Activated naive CD4-positive, alpha-beta T cell treated with Interleukin-2 at 50 U/mL for 16 hours (primary cell): ENCODE measurements at places on chromosomes 11 and 22.

- DNase-seq: no peak
Measured at GRCh38 chr11:116733969-116734508, 38.7 kb downstream of the BUD13 start.

DNA sequence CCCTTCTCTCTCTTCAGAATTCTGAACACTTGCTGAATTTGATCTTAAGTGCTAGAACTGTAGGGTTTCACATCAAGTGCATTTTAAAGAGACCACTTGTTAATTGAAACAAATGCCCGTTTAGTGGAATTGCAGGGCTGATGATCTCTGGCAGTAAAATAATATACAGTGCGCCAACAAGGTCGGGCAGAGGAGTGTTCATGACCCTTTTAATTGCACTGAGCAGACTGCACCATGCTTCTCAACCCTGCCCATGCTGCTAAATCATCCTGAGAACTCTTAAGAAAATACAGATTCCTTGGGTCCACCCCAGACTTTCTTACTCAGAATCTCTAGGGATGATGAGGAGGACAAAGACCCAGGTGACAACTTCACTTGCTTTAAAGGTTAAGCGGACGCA is 73.5 kb downstream of the SC5D start:
- DNase-seq: no peak

DNA sequence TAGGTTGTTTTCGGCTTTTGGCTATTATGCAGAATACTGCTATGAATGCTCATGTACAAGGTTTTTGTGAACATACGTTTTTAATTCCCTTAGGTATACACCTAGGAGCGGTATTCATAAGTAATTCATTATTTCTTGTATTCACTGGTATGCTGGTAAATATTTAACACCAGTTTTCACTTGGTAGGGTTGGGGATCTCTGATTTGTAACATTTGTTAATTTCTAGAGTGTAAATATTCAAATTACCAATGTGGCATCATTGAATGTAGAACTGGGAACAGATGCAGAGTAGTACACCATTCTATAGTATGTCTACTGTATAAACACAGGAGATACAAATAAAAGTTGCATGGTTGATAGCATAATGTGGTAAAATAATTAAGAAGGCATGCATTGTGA is 16.3 kb downstream of the GVQW3 start:
- no peak for DNase-seq

DNA sequence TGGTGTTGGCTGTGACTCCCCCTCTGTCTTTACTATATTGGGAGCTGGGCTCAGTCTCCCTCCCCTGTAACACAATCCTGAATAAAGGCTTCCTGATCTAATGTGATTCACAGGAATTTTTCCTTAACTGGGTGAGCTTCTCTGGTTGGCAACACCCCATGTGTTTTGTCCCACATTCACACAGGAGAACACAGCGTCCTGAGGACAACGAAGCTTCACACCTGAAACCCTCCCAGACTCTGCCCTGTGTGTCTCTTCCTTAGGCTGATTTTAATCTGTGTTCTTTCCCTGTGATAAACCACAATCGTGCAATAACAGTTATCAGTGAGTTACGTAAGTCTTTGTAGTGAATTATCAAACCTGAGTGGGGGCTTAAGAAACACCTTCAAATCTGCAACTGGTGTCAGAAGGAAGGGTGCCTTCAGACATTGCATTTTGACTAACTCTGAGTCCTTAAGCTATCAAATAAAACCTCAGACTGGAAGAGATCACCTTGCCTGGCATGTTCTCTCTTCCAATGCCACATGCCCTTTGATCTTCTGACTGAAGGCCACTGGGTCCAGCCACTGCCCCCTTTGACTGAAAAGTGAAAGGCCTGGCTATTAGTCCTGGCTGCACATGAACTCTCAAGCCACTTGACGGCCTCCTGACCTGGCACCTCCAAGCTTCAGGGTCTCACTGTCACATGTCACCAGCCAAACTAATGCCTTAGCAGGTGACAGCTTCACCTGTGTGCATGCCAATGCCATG is 17.3 kb downstream of the APOL3 start:
- no peak for DNase-seq

GRCh38 chr11:36364551-36365325 is 68.7 kb downstream of the PRR5L start:
- no peak for DNase-seq

GRCh38 chr11:94728966-94729751 is 39.0 kb upstream of the AMOTL1 start:
- DNase-seq: no peak

GRCh38 chr11:46727952-46728658 is 9.1 kb downstream of the F2 start:
- no peak for DNase-seq

GRCh38 chr22:38455530-38456271 is 702 bp upstream of the KCNJ4 start:
- no peak for DNase-seq

DNA sequence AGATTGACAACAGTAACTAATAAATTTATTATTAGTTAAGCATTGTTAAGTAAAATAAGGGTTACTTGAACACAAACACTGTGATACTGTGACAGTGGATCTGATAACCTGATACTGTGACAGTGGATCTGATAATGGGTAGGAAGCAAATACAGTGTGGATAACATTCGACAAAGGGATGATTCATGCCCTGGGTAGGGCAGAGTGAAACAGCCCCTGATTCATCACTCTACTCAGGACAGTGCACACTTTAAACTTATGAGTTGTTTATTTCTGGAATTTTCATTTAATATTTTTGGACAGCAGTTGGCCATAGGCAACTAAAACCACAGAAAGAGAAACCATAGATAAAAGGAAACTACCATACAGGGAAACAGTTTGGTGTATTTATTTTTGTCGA is 60.8 kb upstream of the CTSC start:
- no peak for DNase-seq

DNA sequence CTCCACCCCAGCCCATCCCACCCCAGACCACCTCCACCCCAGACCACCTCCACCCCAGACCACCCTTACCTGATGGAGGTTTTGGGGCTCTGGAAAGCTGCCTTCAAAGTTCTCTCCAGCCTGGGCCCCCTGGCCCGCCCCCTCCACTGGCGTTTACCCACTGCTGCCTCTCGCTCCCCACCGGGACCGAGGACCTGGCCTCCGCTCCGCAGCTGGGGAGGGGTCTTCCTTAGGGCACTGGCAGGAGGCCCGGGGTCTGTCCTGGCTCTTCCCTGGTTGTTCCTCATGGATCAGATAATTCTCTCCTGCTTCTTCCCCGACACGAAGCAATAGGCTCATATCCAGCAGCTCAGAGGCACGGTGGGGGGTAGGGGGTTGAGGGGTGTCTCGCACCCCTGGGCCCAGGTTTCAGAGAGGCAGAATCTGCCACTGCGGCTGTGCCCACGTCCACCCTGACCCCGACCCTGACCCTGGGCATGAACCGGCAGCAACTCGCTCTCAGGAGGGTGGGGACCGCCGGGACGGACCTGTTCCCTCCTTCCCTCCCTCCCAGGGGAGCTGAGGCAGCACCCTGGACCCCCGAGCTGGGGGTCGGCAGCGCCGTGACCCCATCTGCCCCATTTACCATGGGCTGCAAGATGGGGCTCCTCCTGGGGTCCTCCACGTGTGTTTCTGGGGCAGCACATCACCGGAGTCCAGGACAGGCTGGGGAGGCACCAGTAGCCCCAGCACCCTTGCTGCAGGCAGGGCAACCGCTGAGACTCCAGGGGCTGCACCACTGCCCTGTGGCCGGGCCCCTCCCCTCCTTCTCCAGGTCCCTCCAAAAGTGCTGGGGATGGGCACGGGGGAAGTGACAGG is 12.9 kb downstream of the KRTAP5-5 start:
- no peak for DNase-seq

- no peak for DNase-seq
Measured at GRCh38 chr11:120573756-120574354, 62.3 kb downstream of the GRIK4 start.

- no peak for DNase-seq
Measured at GRCh38 chr22:43892183-43892894, 526 bp upstream of the PNPLA5 start.

DNA sequence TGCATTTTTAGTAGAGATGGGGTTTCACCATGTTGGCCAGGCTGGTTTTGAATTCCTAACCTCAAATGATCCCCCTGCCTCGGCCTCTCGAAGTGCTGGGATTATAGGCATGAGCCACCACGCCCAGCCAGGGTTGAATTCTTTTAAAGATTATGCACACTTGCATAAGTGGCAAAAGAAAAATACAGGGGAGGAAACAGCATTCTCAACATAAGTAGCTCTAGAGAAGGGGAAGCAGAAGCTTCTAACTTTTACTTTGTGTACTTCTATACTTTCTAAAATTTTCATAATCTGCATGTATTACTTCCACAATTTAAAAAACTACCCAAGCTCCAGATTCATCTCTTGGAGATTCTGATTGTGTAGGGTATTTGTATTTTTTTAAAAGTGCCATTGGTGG is 108.0 kb downstream of the SLC1A2 start:
- no peak for DNase-seq

GRCh38 chr11:125053167-125053566 is 9.9 kb upstream of the SLC37A2 start:
- no peak for DNase-seq

GRCh38 chr11:126112547-126112946 is 49.9 kb upstream of the CDON start:
- no peak for DNase-seq

DNA sequence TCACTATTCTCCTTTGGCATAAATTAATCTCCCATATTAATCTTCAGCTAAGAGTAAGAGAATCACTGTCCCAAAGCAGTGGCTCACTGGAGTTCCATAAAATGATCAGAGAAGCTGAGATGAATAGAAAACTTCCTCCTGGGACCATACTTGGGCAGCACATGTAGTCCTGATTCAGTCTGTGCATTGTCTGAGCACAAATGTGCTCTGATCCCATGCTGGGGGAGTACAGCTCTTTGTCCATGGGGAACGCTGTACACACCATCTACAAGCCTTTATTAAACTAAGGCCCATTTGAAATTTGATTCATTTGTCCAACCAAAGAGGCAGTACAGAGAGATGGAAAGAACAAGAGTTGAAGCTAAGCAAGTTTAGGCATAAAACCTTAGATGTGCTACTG is 147.4 kb upstream of the PGR start:
- no peak for DNase-seq

GRCh38 chr22:49776891-49777290 is 50.8 kb downstream of the BRD1 start:
- DNase-seq: no peak

DNA sequence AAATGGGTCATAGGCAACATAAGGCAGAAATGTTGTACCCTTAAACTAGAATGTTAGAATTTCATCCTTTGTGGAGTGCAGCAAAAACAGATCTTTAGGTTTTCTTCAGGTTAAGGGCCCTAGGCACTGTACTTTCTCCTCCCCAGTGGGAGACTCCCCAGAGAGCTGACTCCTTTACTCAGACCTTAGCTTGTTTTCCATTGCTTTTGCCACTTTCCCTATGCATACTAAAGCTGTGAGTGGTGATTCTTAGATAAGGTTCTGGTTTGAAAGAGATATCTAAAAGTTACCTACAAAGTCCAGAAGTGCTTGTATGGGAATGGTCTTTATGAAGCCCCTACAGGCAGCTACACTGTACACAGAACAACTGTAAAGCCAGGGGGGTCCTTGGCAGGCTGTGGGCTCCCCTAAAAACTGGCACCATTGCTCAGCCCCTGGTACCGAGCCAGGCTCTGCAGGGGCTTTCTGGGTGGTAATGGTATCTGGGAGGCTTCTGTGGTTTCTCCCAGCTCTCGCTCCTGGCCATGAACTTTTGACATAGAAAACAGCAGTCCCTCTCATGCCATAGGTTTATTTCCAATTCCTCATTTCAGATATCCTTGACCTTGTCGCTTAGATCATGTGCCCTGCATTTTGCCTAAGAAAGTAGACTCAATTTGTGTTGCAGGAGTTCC is 23.2 kb downstream of the AMOTL1 start:
- no peak for DNase-seq
